ENCODE measurements at places on chromosomes 2 and 18.

DNA sequence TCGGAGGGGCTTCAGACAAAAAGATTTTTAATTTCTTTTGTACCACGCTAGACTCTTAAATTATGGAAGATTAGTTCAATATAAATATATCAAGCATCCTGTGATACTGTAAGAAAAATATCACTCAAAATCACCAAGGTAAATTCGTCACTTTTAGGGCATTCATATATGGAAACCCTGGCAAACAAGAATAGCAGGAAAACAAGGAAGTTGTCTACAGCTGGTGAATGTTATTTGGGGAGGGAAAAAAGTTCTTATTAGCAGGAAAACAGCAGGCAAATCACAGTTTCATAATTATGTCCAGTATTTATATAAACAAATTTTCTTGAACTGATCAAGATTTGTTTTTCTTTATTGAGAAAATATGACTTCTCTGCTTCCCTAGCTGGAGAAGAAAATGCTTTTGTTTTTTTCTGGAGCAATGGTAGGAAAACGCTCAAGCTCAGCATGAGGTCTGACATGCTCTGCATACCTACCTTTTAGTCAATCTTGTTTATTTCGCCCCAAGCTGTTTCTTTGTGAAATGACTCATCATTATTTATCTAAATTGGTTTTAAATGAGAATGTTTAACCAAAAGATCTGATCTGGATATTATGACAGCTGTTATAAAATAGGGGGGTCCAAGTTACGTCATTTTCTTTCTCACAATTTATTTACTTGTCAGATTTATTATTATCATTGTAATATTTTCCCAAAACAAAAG, 14.7 kb downstream of the LINC00305 start:
- no peak for DNase-seq

DNA sequence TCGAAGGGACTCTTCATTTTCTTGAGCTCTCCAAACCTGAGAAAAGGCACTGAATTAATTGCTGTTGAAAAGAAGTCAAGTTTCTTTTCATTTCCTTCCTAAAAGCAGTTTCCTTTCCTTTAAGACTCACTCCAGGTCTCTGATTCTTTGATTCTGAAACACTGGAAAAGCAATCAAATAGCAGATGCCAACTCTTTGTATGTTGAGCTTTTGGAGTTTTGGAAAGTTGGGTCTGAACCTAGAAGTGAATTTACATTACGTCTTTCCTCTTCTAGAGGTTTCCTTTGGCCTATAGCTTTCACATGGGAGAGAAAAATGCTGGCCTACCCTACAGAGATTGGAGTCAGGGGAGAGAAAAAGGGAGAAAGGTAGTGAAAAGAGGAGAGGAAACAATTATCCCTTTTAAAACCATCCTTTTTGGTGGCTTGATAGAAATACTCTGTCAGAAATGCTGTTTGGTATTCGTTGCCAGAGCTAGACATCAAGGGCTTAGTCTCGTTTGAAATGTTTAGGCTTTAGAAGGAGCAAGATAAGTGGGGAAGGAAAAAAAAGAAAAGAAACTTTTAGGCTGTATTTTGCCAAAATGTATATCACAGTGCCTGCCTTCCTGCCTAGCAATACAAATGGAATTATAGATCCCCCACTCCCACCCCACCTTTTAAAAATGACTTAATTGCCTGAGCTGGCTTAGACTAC, 187.7 kb downstream of the PRPF40A start:
- no peak for DNase-seq

DNA sequence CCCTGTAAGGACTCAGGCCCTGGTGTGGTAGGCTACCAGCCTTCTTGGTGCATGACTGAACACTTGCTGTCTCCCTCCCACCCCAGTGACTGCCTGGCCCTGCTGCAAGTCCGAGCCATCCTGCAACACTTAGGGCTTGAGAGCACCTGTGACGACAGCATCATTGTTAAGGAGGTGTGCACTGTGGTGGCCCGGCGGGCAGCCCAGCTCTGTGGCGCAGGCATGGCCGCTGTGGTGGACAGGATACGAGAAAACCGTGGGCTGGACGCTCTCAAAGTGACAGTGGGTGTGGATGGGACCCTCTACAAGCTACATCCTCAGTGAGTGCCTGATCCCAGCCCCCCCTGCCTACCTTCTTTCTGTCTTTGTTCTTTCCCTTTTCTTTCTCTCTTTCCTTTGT, 55.2 kb downstream of the HK2 start:
- DNase-seq: no peak

DNA sequence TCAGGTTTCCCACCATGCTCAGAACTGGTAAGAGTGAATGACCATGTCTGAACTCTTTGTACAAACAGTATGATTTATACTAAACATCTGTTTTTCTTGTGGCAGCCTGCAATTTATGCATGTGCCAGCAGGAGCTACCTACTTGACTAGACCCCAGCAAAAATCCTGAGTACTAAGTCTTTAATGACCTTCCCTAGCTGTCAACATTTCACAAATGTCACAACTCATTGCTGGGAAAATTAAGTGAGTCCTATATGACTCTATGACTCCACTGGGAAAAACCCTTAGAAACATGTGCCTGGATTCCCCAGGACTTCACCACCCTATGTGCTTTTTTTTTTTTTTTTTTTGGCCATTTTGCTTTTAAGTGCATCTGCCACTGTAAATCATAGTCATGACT, 1225.8 kb downstream of the SUCLG1 start:
- DNase-seq: no peak

DNA sequence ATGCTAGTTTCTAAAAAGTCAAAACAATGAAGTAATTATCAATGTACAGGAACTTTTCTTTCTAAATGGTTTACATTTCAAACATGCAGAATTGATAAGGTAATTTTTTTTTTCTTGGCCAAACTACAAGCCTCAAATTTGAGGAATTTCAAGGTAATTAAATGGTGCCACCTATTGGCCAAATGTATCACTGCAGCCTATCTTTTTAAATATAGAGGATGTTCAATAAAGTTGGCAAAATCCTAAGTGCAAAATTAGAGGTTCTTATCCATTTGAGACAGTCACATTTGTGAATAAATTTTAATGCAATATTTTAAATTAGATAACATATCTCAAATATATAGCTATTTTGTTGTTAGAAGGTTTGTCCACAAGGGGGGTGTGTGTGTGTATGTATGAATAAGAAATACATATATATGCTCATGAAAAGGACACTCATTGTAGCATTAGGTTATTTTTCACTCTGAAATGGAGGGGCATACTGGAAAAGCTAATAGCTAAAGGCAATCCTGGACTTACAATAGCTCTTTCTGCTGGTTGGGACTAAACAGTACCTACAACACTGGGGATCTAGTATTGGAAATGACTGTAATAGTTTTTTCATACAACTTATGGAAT, 26.2 kb downstream of the MMADHC start:
- DNase-seq: no peak

GRCh38 chr2:182587831-182588230, 128.2 kb upstream of the DNAJC10 start:
- DNase-seq: no peak

DNA sequence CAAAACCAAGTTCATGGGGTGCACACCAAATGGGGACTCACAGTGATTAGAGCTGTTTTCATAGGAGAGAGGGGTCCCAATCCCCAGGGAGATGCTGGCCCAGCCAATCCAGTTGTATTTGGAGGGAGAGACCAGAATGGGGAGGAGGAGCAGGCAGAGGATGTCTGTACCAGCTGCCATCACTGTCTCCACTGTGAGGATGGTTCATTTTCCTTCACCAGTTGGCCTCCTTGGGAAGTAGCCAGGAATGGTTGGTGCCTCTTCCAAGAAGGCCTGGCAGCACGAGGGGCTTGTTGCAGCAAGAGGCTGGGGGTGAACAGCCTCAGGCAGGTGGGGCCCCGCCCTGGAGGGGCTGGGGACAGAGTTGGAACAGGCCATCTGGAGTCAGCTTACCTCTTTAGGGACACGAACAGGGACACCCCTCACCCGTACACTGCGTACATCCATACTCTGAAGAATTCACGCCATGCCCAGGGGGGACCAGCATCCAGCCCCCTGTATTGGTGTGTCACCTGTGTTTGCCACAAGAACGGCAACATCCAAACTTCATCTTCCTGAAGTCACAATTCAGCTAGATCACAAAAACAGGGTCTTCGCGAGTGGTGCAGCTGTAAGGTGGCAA, 161.7 kb upstream of the ZNF236 start:
- no peak for DNase-seq

- no peak for DNase-seq
Measured at GRCh38 chr2:37020887-37021796, 54.8 kb upstream of the STRN start.

GRCh38 chr2:126448611-126449010, 207.3 kb upstream of the GYPC start:
- no peak for DNase-seq

- DNase-seq: no peak
Measured at GRCh38 chr2:221680548-221680947, 108.4 kb upstream of the EPHA4 start.

Data from cortex of kidney (tissue), 1 donor.